ENCODE measurements at places on chromosomes 13 and 19.

GRCh38 chr19:44694184-44694579, 4.8 kb upstream of the CEACAM16 start:
- no peak for DNase-seq

DNA sequence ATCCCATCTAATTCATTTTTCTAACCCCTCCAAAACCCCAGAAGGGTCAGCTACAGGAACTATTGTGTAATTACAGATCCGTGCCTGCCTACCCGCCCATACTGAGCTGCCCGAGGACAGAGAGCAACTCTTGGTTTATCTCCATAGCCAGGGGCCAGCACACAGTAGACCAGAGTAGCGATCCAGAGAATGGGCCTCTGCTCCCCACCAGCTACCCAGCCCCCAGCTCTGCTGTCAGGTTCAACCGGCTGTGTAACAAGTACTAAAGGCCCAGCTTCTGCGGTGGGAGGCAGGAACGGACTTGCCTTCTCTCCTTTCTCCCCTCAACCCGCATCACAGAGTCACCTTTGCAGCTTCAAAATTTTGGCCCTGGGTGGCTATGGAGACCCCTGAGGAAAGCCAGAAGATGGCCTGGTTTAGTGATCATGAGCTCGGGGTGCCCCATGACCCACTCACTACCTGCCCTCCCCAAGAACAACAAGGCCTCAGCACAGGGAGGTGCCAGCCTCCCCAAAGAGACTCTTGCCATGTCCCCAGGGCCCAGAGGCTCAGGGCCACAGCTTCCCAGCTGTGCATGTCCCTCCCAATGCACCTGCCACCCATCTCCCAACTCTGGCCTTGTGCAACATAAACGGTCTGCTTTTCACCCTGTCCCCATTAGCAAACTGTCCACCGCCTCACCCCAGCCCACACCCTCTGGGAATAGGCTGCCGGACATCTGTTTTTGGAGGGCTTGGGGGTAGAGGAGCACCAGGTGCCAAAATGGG, 5.7 kb downstream of the CALM3 start:
- DNase-seq, result no peak

DNA sequence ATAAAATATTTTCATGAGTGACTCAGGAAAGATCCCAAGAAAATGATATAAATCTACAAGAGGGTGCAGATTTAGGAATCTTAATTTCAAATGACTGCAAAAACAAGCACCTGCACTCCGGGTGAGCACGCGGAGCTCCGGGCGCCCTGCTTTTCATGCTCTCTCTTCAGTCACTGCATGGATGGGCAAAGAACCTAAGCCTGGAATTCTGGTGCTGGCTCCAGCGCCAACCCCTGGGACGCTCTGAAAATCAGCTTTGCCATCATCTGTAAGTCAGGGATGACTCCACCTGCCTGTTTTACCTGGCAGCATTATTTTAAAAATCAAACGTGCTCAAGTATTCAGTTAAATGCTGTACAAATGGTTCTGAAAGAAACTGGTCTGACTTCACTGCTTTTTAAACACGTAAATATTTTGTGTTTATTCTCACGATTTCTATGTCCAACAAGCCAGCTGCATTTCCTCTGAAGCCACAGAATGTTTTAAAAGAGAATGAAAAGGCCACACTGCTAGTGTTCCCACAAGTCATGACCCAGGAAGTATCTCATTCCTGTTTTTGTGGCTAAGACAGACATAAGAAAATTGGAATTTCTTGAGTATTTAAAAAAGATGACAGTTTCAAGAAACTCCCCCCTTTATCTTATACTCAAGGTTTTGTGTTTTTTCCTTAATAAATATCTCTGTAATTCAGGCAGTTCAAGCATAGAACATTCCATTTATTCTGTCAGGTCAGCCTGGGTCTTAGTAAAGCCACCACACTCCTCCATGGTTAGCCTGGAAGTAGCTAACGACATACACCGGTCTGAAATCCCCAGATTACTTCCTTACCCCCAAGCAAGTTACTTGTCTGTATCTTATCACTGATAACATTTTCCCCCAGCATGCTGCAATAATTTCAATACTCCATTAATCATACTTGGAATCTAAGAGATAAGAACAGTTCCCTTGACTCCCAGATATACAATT, 81.1 kb downstream of the COL4A1 start:
- no peak for DNase-seq

- no peak for DNase-seq
These were observed 55.1 kb downstream of the RAB20 start for GRCh38 chr13:110506396-110506795.

DNA sequence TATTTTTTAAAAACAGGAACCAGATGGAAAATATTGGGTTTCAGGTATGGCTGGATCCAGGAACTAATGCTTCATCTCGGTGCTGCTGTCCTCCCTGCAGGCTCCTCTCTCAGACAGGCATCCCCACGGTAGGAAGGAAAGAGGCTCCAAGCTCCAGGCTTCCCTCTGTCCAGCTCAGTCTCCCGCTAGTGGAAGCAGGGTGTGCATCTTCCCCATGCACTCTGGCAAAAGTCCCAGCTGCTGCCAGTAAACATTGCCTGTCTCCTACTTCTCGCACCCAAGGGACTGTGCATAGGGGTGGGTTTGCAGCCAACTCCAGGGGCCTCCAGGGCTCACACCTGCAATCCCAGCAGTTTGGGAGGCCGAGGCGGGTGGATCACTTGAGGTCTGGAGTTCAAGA, 29.2 kb downstream of the IL12RB1 start:
- no peak for DNase-seq

DNA sequence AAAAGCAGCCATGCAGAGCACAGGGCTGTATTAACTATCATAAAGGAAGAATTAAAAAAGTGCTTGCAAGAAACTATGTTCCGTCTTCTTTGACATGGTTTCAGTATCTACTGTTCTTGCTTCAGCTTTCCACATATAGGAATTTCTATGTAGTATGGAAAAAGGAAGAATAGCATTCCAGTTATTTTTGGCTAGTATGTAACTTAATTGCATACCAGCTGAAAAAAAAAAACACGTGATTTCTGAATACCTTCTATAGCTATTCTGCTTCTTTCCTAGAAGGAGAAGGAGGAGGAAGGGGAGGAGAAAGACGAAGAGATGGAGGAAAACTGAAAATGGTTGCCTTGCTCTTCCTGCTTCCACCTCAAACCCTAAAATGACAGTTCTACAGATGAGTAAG, 619.0 kb downstream of the KCTD12 start:
- no peak for DNase-seq

- no peak for DNase-seq
These were observed 8.0 kb downstream of the ELL start for GRCh38 chr19:18513868-18514267.

- no peak for DNase-seq
These were observed 11.4 kb downstream of the EPHX3 start for GRCh38 chr19:15220833-15221232.

All from GM12892 (cell line).